ENCODE measurements at places on chromosomes 5 and 9.

DNA sequence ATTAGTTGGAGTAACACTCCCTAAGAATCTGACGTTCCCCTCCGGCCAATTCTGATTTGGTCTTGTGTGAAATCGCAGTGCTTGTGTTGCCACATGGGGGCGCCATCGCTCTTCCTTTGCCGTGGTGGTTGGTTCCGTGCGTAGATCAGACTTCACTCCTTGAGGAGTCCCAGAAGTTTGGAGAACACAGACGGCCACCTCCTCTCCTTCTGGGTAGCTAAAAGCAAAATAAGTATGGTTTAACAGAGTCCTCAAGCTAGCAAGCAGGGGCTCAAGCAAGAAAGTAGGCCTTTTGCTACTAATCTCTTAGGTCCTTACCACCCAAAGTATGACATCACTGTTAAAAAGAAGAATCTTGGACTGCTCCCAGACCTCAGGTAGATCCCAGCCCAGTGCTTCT lies 59.5 kb downstream of the HSPA4 start:
- DNase-seq, result peak; percentile 73

DNA sequence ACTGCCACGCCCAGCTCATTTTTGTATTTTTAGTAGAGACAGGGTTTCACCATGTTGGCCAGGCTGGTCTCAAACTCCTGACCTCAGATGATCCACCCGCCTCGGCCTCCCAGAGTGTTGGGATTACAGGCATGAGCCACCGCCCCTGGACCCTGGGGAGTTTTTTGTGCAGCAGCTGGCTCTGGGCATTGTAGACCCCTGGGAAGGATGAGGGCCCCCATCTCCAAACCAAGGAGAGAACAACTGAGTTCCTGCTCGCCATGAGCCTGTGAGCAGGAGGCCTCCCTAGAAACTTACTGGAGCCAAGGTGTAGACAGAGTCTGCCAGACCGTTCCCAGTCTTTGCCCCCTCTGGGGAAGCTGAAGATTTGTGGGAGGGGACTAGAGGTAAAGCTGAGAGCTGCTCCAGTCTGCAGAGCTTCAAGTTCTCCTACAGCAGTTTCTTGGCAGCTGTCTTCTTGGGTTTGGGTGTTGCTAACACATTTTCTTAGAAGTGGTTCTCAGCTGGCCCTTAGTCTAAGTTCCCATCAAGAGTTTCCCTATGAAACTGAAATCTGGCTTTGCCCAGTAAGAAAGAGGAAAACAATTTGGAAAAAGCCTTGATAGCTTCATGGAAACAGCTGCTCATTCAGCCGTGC lies 12.4 kb downstream of the NUDT2 start:
- no peak for DNase-seq

- no peak for DNase-seq
Measured at GRCh38 chr9:7318920-7319319, 480.7 kb downstream of the DMAC1 start.

DNA sequence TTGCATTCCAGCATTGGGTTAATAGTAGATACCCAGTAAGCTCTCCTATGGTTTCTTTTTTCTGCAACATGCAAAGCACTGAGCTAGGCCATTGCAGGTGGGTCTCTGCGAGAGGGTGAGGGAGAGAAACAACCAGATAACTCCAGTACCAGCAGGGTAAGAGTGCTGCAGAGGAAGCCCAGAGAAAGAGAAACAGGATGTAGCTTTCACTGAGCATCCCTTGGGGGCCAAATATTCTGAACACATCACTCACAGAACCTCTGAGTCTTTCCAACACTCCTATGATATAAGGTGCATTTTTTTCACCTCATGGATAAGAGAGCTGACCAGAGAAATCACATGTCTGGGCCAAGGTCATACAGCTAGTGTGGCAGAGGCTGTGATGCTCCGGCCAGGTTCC lies 76.7 kb downstream of the TRIM32 start:
- no peak for DNase-seq

DNA sequence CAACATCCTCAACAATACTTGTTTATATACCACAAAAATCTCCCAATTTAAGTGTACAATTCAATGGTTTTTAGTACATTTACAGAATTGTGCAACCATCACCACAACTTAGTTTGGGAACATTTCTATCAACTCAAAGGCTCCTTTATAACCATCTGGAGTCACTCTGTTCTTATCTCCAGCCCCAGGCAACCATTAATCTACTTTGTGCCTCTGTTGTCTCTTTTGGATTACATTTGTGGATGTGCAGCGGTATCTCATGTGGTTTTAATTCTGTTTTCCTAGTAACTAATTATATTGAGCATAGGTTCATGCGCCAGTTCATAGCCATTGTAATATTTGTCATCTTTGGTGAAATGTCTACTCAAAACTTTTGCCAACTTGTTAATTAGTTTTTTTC lies 14.4 kb downstream of the ADAMTS19 start:
- no peak for DNase-seq

DNA sequence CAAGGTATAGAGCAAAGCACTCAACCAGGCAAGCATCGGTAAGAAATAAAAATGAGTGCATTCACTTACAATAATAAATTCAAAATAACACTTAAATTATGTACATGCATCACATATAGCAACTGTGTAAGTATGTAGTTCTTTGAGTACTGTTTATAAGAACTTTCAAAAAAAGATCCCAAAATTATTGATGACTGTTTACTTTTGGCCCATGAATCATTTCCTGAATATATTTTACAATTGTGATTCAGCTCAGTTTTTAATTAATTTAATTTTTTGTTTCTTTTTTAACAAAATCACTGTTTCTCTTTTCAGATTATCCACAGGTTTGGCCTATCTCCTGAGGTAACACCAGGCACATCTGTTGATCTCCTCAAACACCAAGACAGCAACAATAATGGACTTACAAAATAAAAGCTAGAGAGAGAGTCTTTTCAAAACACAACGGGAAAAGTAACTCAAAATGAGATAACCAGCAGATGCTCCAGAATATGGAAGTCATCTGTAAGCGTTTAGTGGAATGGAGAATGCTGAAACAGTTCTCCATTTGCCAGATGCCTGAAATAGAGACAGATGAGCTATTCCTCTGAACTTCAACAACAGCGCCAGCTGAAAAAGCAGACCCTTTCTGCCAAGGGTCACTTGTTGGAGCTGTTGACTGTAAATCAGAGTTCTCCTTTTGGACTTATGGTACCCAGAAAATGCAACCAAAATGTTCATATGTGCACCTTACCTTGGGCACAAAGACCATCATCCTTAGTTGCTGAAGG lies 348.6 kb upstream of the RGMB start:
- DNase-seq, result no peak

- no peak for DNase-seq
Measured at GRCh38 chr9:108543251-108543778, 312.5 kb downstream of the ACTL7B start.

DNA sequence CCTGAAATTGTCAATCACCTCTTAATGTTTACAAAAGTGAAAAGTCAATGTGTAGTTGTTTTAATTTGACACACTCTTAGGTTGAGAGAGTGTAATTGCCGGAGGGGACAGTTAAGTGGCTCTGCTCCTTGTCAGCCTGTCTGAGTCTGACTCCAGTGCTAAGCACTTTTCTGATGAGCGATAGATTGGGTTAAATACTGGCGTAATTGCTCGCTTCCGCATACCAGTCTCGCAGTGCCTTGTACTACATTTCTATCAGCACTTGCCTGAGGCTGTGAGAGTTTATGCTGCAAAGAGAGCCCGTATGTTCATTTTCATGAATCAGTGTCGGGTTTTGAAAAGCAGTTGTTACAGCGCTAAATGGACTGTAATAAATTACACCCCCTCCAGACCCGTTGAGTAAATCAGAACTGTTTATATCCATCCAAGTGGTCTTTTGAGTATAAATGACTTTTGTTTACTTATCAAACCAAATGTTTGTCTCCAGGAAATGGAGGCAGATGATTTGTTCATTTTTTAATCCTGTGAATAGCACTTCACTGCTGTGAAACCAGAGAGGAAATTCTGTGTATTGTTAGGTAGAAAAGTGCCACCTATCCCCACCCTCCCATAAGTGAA lies 41.0 kb upstream of the DMRT3 start:
- no peak for DNase-seq

- no peak for DNase-seq
Measured at GRCh38 chr9:106420511-106420944, 442.4 kb upstream of the ZNF462 start.

GRCh38 chr5:30802961-30803705 lies 390.4 kb upstream of the CDH6 start:
- DNase-seq, result no peak

GRCh38 chr5:152097128-152097527 lies 172.5 kb upstream of the GLRA1 start:
- no peak for DNase-seq

DNA sequence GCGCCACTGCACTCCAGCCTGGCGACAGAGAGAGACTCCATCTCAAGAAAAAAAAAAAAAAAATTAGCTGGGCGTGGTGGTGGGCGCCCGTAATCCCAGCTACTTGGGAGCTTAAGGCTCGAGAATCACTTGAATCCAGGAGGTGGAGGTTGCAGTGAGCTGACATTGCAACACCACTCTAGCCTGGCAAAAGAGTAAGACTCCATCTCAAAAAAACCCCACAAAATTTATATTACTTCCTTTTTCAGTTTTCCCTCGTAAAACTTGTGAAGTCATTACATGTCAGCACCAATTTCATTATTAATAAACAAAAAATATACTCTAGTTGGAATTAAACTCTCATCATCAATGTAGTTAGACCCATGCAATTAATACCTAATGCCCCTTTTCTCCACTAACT lies 43.9 kb downstream of the SHLD3 start:
- no peak for DNase-seq

GRCh38 chr9:72856972-72857623 lies 95.8 kb downstream of the ALDH1A1 start:
- no peak for DNase-seq

DNA sequence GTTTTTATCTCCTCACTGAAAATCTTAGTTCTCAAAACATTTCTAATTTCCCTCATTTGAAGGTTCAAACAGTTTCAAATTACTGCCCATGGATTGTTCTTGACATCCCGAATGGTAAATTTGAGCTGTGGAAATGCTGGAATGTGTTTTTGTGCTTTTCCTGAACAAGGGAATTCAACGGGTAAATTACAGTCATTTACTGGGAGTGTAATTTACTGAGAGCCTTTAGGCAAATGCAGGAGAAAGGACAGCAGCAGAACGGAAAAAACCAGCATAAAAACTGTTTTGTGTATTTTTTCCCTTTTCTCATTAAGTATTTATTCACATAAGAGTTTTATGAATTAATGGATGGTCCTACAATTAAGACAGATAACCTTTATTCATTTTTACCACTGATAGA lies 139.2 kb downstream of the PBX3 start:
- DNase-seq, result no peak

DNA sequence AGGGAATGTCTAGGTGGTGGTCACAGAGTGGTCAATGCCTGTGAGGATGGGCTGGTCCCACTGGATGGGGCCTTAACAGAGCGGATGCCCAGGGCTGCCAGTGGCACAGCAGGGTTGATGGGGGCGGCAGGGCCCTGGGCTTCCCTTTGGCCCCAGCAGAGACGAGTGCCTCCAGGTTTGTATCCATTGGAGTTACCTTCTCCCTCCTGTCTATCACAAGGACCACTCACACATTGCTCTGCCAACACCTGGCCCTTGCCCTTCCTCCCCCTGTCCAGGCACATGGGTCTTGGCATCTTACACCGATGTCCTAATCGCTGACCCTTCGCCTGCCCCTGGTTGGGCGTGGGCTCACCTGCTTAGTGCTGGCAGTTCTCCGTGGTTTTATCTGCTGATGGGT lies 26.2 kb upstream of the IRX4 start:
- DNase-seq, result no peak

DNA sequence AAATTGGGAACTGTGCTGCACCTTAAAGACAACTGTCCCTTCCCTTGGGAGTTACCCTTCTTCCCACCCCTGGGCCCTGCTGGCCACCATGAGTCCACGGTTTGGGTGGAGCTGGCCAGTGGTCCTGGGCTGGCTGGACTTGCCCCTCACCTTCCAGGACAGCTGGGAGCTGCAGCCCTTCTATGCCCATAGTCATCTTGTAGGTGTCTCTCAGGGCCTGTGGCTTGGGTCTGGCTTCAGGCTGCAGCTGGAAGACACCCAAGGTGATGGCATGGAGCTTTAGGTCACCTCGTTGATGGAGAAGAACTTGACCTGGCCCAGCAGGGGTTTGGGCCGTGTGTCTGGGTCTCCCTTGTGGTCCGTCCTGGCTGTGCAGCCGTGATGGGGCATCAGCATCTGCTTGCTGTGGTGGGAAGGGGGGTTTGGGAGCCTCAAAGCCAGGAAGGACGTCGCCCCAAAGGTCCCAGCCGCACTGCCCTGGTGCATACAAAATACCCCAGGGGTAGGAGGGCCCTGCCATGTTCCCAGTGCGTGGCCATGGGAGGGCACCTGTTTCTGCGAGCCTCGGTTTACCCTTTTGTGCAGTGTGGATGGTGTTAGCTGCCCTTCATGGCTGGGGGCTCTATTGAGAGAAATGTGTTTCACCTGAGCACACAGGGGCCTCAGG lies 8.9 kb downstream of the WNK2 start:
- DNase-seq, result no peak

Data from stimulated activated CD8-positive, alpha-beta memory T cell treated with anti-CD3 and anti-CD28 coated beads, Interleukin-7, amount 100 ng/mL, for 24 hours (primary cell).